ENCODE measurements at places on chromosomes 2 and 18.

- no peak for DNase-seq
Observed at GRCh38 chr18:79382681-79383387, 12.9 kb upstream of the NFATC1 start.

DNA sequence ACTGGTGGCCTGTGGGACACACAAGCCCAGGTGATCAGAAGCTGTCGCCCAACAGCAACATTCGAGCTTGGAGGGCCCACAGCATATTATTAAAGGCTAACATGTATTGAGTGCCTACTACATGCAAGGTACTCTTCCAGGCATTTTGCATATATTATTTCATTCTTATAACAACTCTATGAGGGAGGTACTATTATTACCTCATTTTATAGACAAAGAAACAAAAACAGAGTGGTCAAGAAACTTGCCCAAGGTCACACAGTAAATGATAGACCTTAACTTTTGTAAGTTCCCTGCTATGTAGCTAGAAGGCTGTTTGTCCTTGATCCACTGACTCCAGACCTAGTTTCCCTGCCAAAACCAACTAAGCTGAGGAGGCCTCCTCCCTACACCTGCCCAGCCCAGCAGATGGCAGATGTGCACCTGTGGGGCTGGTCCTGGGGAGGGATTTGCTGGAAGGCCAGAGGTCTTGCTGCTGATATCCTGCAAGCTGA is 35.7 kb downstream of the KANSL3 start:
- no peak for DNase-seq

DNA sequence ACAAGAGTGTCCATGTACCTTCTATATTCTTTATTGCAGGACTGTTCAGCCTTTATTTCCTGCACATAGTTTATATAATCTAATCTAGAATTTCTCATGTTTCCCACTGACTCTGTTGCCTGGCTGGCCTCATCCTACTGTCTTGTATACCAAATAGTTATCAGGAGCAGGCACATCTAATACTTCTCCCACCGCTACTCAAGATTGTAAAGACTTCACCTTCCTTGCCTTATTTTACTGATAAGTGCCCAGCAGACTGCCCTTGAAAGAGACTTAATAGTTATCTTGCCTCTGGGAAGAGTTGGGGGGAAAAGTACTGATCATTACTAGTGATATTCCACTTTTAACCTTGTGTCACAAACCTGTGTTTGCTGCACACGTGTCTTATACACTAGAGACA is 26.1 kb upstream of the AAK1 start:
- DNase-seq: no peak

DNA sequence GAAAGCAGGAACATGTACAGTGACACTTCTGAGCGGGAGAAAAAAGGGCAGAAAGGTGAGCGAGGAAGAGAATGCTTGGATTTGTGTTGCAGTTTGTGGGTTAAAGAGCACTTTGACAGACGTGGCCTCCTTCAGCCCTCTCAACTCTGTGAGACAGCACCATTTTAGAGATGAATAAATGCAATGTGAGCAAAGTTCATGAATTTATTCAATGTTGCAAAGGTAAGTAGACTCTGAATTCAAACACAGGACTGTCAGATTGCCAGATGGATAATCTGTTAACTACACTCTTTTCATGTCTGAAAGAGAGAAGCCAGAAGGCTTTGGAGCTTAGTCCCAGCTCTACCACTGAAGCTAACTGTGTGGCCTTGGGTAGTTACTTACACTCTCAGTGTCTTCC is 47.7 kb downstream of the BOD1L2 start:
- DNase-seq: no peak

- no peak for DNase-seq
Observed at GRCh38 chr2:85922199-85922598, 33.4 kb upstream of the ST3GAL5 start.

GRCh38 chr2:175097297-175097696 is 70.7 kb downstream of the ATF2 start:
- DNase-seq: no peak

DNA sequence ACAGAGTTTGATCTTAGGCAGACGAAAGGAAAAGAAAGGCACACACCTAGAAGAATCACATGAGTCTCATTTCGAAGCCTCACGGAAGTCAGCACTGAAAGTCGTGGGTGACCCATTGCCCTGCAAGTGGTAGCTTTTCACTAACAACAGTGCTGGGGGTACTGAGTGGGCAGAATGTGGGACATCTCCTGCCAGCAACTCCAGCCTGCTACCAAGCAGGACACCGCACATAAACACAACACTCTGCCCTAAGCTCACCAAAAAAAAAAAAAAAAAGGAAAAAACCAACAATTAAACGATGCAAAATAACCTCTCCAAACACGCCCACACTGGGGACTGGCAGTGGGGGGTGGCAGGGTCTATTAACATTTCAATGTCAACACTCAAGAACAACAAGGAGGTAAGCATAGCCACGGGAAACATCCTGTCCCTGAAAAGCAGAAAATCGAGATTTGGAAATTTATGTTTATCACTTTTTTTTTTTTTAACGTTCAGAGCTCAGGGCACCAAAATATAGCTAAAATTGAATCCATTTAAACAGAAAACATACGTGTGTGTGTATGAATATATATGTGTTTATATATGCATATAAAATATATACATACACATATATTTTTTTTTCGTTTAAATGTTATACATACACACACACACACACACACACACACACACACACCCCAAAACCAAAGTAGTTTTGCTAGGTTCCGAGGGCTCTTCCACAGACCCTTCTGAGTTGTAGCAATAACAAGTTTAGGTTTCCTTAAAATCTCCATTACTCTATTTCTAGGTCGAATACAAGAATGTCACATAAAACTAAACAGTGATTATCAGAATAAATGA is 2.2 kb downstream of the INO80D start:
- DNase-seq: peak; percentile 11

DNA sequence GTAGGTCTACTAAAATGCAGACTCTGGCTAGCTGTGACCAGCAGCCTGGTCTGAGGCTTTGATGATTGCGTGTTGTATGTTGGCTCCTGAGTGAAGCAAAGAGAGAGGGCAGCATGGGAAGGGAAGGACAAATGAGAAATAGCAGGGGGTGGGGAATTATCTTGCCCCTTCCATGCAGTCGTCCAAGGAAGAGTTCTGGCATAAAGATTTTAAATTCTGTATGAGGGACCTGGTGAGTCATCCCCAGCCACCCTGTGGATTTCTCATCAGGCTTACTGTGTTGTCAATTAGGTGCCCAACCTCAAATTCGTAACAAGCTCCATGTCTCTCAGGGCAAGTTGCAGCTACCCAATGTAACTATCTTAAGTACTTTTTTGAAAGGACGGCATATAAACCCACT is 72.1 kb upstream of the NOSTRIN start:
- DNase-seq: no peak

DNA sequence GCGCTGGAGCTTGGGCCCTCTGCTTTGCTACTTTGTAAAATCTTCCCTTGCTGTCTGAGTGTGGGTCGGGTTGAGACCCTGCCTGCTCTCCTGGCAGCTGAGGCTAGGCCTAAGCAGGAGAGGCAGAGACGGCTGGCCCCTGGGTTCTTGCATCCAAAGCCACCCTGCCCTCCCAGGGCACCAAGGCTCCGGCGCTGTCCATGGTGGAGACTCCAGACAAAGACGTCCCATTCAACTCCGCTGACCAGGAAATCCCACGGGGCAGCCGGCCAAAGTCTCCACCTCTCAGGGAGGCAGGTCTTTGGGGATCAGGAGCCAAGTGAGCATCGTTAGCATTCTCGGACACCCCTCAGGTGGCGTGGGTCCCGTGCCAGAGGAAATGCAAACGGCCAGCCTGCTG is 2.6 kb upstream of the PRLH start:
- DNase-seq: peak; percentile 61
